NCI-H69 (cell line): ENCODE measurements at places on chromosomes 4 and X.

DNA sequence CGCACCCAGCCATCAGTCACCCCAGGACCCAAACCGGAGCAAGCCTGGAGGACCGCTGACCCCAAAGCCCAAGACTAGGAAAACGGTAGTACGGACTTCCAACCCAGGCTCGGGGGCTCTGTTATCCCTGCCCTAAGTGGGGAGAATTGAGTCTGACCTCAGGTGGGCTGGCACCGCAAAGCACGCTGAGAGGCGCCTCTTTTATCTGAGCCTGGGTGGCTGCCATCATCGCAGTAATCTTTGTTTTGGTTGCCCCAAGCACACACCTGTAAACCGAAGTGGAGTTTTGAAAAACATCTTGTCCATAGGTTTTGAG, 894 bp upstream of the SH3RF1 start:
- DNase-seq, result peak; percentile 54

- DNase-seq, result no peak
These were observed 115.2 kb downstream of the GABRA2 start for GRCh38 chr4:46274717-46275116.

DNA sequence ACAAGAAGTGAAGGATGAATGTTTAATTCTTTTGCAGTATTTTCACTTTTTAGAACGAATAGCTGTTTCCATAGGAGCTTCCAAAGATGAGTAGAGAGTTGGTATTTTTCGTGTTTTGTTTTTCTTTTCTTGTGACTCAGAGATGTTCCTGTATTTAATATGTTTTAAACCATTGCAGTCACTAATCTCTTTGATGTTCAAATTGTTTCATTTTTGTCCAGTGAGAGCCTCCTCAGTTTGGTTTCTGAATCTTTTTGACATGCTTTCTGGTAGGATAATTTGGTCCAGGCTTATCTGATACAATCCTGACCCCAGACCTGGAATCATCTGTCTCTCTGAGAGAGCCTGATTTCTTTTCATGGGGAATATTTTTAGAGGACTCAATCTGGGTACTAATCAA, 41.6 kb downstream of the BEX3 start:
- no peak for DNase-seq

- no peak for DNase-seq
These were observed 92.8 kb downstream of the EVC2 start for GRCh38 chr4:5615496-5616075.

GRCh38 chr4:105158837-105159236, 12.2 kb downstream of the TET2 start:
- DNase-seq, result no peak

- no peak for DNase-seq
These were observed 1262.0 kb upstream of the ADGRL3 start for GRCh38 chr4:59938166-59938565.

DNA sequence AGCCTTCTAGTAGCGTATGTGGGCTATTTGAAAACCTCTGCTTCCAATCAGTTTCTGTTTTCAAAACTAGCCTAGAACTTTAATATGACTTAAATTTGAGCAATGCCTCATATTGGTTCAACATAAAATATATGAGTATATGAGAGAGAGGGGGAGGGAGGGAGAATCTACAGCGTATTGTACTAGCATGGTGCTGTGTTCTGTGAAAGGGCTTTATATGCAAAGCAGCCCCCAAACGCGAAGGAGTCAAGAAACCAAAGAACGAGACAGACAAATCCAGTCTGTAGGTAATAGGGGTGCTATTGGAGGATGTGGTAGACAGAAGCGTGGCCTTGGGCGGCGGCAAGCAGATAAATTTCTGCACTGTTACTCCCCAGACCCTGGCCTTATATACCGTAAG, 784 bp upstream of the ANXA5 start:
- no peak for DNase-seq

- DNase-seq, result peak; percentile 65
These were observed 40.2 kb upstream of the EPGN start for GRCh38 chr4:74267998-74268606.
